ENCODE measurements at places on chromosomes 6 and 20.

DNA sequence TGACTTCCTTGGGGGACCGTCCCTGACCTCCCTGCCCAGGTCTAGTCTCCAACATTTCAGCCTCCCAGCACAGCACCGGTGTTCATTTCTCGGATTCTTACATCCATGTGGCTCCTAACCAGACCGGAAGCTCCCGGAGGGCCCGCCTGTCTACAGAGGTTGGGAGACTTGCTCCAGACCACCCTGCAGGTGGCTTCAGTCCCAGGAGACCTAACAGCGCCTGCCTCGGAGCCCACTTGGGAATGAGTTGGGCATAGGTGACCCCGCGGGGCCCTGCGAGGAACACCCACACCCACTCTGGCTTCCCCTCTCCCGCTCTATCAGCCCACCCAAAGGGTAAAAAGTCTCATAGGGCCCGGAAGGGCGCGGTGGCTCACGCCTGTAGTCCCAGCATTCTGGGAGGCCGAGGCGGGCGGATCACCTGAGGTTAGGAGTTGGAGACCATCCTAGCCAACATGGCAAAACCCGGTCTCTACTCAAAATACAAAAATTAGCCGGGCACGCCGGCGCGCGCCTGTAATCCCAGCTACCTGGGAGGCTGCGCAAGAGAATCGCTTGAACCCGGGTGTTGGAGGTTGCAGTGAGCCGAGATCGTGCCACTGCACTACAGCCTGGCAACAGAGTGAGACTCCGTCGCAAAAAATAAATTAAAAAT lies 5.4 kb downstream of the DPPA5 start:
- no peak overlapping the region for H3K27ac ChIP-seq
- no peak overlapping the region for H3K4me3 ChIP-seq
- no peak for DNase-seq
- H3K36me3 ChIP-seq: no peaks in the 10 kb centered on the region
- H3K27me3 ChIP-seq: no peaks in the 10 kb centered on the region
- H3K4me1 ChIP-seq: peaks cover 5% of the 10 kb centered on the region

DNA sequence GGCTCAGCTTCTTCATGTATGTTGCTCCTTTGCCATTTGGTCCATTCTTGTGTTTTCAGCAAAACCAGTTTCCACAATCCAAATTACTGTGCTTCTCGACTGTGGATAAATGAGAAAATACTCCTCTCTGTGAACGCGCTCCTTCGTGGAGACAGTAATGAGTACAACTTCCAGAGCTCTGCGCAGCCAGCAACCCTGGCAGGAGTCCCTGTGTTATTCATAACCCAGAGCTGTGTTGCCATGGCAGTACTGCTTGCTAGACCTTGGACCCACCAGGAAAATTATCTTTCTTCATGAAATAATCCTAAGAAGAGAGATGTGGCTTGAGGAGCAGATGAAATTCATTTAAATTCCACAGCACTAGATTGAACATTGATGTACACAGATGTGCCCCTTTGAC lies 73.7 kb downstream of the SLC22A3 start:
- H3K27me3 ChIP-seq: no peaks in the 10 kb centered on the region
- no peak overlapping the region for H3K4me3 ChIP-seq
- H3K36me3 ChIP-seq: no peaks in the 10 kb centered on the region
- DNase-seq: no peak
- H3K27ac ChIP-seq: no peak overlapping the region

GRCh38 chr6:157092736-157093135 lies 230.6 kb downstream of the TMEM242 start:
- no peaks in the 10 kb centered on the region for H3K36me3 ChIP-seq
- H3K27me3 ChIP-seq: no peaks in the 10 kb centered on the region
- H3K4me3 ChIP-seq: no peak overlapping the region
- no peak overlapping the region for H3K27ac ChIP-seq
- no peak for DNase-seq

GRCh38 chr6:99575544-99576227 lies 7.2 kb upstream of the CCNC start:
- H3K4me1 ChIP-seq: no peaks in the 10 kb centered on the region
- H3K27me3 ChIP-seq: no peaks in the 10 kb centered on the region
- H3K36me3 ChIP-seq: no peaks in the 10 kb centered on the region
- no peak overlapping the region for H3K27ac ChIP-seq
- H3K4me3 ChIP-seq: no peak overlapping the region

DNA sequence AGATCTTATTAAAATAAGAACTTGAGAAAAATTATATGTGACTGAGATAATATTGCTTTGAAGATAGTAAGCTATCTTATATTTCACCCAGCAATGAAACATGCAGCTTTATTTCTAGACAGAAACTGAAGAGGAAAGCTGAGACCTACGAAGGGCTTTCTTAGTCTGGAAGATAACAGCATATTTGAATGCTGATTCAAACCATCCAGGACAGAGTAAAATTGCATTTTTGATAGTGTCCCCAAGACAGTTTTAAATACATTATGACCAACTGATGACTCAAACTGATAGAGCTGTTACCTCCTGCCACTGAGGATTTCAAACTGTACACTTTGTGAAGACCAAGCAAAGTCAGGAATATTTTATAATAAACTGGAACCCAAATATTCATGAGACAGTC lies 409.6 kb downstream of the GRIK2 start:
- H3K27ac ChIP-seq: no peak overlapping the region
- H3K4me1 ChIP-seq: no peaks in the 10 kb centered on the region
- H3K36me3 ChIP-seq: no peaks in the 10 kb centered on the region
- H3K4me3 ChIP-seq: no peak overlapping the region

- no peaks in the 10 kb centered on the region for H3K36me3 ChIP-seq
- no peaks in the 10 kb centered on the region for H3K27me3 ChIP-seq
- H3K4me3 ChIP-seq: no peak overlapping the region
- H3K4me1 ChIP-seq: peaks cover 4% of the 10 kb centered on the region
- no peak for DNase-seq
Observed at GRCh38 chr6:10460096-10460495, 45.2 kb upstream of the TFAP2A start.

GRCh38 chr6:119444642-119445557 lies 95.3 kb upstream of the MAN1A1 start:
- H3K4me1 ChIP-seq: no peaks in the 10 kb centered on the region
- no peak overlapping the region for H3K4me3 ChIP-seq
- H3K27ac ChIP-seq: no peak overlapping the region
- no peaks in the 10 kb centered on the region for H3K27me3 ChIP-seq
- DNase-seq: no peak

GRCh38 chr6:1657116-1657770 lies 47.5 kb downstream of the FOXC1 start:
- H3K4me1 ChIP-seq: no peaks in the 10 kb centered on the region
- H3K27me3 ChIP-seq: no peaks in the 10 kb centered on the region
- no peak for DNase-seq

- H3K27ac ChIP-seq: no peak overlapping the region
- no peak for DNase-seq
- H3K4me3 ChIP-seq: no peak overlapping the region
- no peaks in the 10 kb centered on the region for H3K36me3 ChIP-seq
- peaks cover 5% of the 10 kb centered on the region for H3K4me1 ChIP-seq
Observed at GRCh38 chr6:31116661-31117385, 2.2 kb downstream of the PSORS1C1 start.

DNA sequence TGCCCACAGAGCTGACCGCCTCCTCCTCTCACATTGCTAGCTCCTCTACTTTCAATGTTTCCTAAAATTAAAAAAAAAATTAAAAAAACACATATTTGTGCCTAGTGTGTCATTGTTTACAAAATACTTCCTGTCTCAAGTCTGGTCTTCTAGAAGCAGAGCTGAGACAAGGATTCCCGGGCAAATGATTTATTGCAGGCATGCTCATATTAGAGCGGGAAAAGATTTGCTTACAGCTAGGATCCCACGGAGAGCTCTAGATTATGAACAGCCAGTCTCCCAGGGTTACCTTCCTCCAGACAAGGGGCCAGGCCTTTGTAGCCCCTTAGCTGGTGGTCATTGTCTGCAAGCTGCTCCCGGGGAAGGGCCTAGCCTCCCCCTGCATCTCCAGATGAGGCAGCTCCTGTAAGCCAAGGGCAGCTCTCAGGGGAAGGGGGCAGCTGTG lies 9.4 kb downstream of the PACSIN1 start:
- no peak overlapping the region for H3K4me3 ChIP-seq
- no peak overlapping the region for H3K27ac ChIP-seq
- no peaks in the 10 kb centered on the region for H3K27me3 ChIP-seq
- peaks cover 2% of the 10 kb centered on the region for H3K4me1 ChIP-seq
- DNase-seq: no peak
- H3K36me3 ChIP-seq: no peaks in the 10 kb centered on the region

GRCh38 chr20:16575390-16576140 lies 2.3 kb upstream of the KIF16B start:
- no peak overlapping the region for H3K27ac ChIP-seq
- peak overlapping the region; percentile 43 for H3K4me3 ChIP-seq
- no peaks in the 10 kb centered on the region for H3K27me3 ChIP-seq
- H3K36me3 ChIP-seq: no peaks in the 10 kb centered on the region
- no peaks in the 10 kb centered on the region for H3K4me1 ChIP-seq

- H3K4me3 ChIP-seq: no peak overlapping the region
- no peak for DNase-seq
- no peaks in the 10 kb centered on the region for H3K27me3 ChIP-seq
- H3K36me3 ChIP-seq: no peaks in the 10 kb centered on the region
- H3K4me1 ChIP-seq: 0 out of 2 replicates have a peak, but pooled peaks cover 1% of the 10 kb centered on the region
Observed at GRCh38 chr20:54643761-54644160, 168.4 kb downstream of the DOK5 start.

DNA sequence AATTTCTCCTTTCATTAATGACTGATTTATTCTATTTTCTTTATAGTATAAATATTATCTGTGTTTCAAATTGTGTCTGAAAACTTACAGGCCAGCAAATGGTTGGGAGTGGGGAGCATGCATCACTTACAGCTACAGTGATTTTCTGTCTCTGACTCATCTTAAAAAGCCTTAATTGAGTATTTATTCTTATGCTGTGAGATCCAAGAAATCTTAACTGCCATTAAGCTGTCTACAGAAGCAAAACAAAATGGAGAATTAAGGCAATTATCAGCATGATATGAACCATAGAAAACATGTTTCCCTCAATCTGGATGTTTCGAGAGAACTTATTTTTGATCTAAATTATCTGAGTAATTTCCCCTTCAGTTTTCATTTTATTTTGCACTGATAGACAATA lies 831.2 kb downstream of the KIF16B start:
- no peak overlapping the region for H3K27ac ChIP-seq
- DNase-seq: no peak
- no peaks in the 10 kb centered on the region for H3K27me3 ChIP-seq
- no peak overlapping the region for H3K4me3 ChIP-seq
- H3K36me3 ChIP-seq: no peaks in the 10 kb centered on the region

- no peaks in the 10 kb centered on the region for H3K36me3 ChIP-seq
- H3K27ac ChIP-seq: no peak overlapping the region
- no peaks in the 10 kb centered on the region for H3K4me1 ChIP-seq
- no peak overlapping the region for H3K4me3 ChIP-seq
- H3K27me3 ChIP-seq: no peaks in the 10 kb centered on the region
Observed at GRCh38 chr20:2364044-2364443, 16.7 kb upstream of the TGM6 start.

GRCh38 chr20:665276-665675 lies 10.3 kb downstream of the SCRT2 start:
- no peak overlapping the region for H3K4me3 ChIP-seq
- H3K27ac ChIP-seq: no peak overlapping the region
- no peaks in the 10 kb centered on the region for H3K36me3 ChIP-seq
- no peaks in the 10 kb centered on the region for H3K27me3 ChIP-seq
- DNase-seq: no peak

GRCh38 chr6:108797951-108798669 lies 50.1 kb upstream of the ARMC2 start:
- no peaks in the 10 kb centered on the region for H3K4me1 ChIP-seq
- DNase-seq: no peak
- no peak overlapping the region for H3K4me3 ChIP-seq
- H3K27ac ChIP-seq: no peak overlapping the region

- peaks cover 1% of the 10 kb centered on the region for H3K4me1 ChIP-seq
- DNase-seq: no peak
- no peaks in the 10 kb centered on the region for H3K36me3 ChIP-seq
Observed at GRCh38 chr6:33019372-33019771, 10.0 kb upstream of the HLA-DOA start.

GRCh38 chr6:147507162-147508041 lies 1.1 kb upstream of the SAMD5 start:
- H3K4me1 ChIP-seq: 0 out of 2 replicates have a peak, but pooled peaks cover 2% of the 10 kb centered on the region
- peaks cover 60% of the 10 kb centered on the region for H3K27me3 ChIP-seq
- H3K27ac ChIP-seq: no peak overlapping the region
- H3K4me3 ChIP-seq: peak overlapping the region; percentile 35
- H3K36me3 ChIP-seq: no peaks in the 10 kb centered on the region

- H3K36me3 ChIP-seq: no peaks in the 10 kb centered on the region
- H3K27ac ChIP-seq: no peak overlapping the region
- H3K4me3 ChIP-seq: no peak overlapping the region
- H3K4me1 ChIP-seq: peaks cover 5% of the 10 kb centered on the region
Observed at GRCh38 chr6:679282-679681, 13.7 kb downstream of the EXOC2 start.

DNA sequence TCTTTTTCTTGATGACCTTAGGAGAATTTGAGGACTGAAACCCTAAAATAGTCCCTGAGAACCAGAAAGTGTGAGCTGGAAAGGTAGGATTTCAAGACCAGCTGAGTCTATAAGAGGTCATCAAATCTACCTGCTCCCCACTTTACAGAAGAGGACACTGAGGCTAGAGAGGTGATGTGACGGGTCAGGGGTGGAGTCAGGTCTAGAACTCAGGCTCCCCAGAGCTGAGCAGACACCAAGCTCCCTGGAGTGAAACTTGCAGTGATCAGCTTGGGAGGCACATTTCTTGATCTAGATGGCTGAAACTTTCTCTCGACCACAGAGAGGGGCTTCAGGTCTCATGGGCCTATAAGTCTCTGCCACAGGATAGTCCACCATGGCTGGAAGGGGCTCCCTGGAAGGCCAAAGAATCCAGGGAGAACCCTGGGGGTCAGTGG lies 55.1 kb downstream of the HNF4A start:
- DNase-seq: no peak
- H3K27ac ChIP-seq: no peak overlapping the region
- no peaks in the 10 kb centered on the region for H3K36me3 ChIP-seq
- no peaks in the 10 kb centered on the region for H3K27me3 ChIP-seq
- no peaks in the 10 kb centered on the region for H3K4me1 ChIP-seq

DNA sequence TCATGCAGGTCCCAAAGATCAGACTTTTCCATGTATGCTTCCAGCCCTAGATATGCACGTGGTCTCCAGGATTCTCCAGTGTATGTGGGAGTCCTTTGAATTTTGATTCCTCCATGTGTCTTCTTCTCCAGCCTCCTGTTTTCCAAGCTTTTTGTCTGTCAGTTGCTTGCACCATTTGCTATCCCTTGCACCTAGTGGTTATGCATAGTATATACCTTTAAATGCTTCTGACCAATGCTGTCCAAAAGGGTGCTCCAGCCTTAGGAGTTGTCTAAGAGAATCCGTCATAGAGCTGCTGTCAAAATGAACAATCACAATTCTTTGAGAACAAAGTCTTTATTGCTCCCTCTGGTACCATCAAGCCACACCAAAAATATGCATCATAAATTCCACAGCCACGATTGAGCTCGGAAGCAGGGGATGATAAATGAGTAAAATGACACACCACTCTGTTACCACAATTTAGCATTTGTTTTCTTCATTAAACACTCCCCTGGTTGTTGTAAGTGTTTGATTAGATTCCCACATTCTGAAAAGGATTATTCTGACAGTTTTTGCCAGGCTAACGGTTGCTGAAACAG lies 706.2 kb upstream of the GJE1 start:
- DNase-seq: no peak
- H3K36me3 ChIP-seq: no peaks in the 10 kb centered on the region
- no peaks in the 10 kb centered on the region for H3K27me3 ChIP-seq
- no peaks in the 10 kb centered on the region for H3K4me1 ChIP-seq
- H3K4me3 ChIP-seq: no peak overlapping the region

- H3K4me1 ChIP-seq: no peaks in the 10 kb centered on the region
- no peaks in the 10 kb centered on the region for H3K27me3 ChIP-seq
- H3K36me3 ChIP-seq: no peaks in the 10 kb centered on the region
- H3K4me3 ChIP-seq: no peak overlapping the region
- no peak for DNase-seq
Observed at GRCh38 chr6:73866305-73866704, 170.3 kb downstream of the CD109 start.

Data from iPS DF 6.9 (cell line).